Pancreas (tissue), 10 donors: ENCODE measurements at places on chromosomes 16 and 17. TPM values are rescaled to one million over a fixed set of nuclear protein-coding genes. Genes with fewer than 3 reads are reported as not detected.

- no peak for DNase-seq
- peaks cover 36% of the 10 kb centered on the region for H3K4me1 ChIP-seq
- H3K36me3 ChIP-seq, result no peaks in the 10 kb centered on the region
- peak overlapping the region; percentile 71 for H3K27ac ChIP-seq
- no peak overlapping the region for H3K4me3 ChIP-seq
- H3K27me3 ChIP-seq, result no peaks in the 10 kb centered on the region
These were observed 8.0 kb downstream of the ST3GAL2 start for GRCh38 chr16:70430667-70431536.

DNA sequence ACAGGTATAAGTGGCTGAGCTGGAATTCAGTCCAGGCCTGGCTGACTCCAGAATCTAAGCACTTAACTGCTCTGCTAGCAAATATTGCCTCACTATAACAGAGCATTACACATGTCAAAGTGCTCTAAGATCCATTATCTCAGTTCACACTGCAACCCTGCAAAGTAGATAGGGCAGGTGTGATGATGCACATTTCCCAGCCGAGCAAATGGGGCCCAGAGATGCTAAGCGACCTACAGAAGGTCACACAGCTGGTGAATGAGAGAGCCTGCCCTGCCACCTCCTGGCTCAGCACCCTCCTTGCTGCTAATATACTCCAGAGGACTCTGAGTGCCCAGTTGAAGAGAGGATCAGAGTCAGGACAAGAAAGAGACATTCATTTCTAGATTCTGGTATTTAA is 73.6 kb upstream of the CCL1 start:
- no peak overlapping the region for H3K27ac ChIP-seq
- no peaks in the 10 kb centered on the region for H3K36me3 ChIP-seq
- DNase-seq, result no peak
- no peak overlapping the region for H3K4me3 ChIP-seq

- no peaks in the 10 kb centered on the region for H3K36me3 ChIP-seq
- H3K4me1 ChIP-seq, result peaks cover 4% of the 10 kb centered on the region
- peaks cover 20% of the 10 kb centered on the region for H3K27me3 ChIP-seq
- peak; percentile 72 for DNase-seq
- no peak overlapping the region for H3K27ac ChIP-seq
These were observed 611.3 kb upstream of the SALL1 start for GRCh38 chr16:51762081-51762996.

GRCh38 chr16:57966204-57966771 is 4.6 kb downstream of the CNGB1 start:
- H3K27ac ChIP-seq, result no peak overlapping the region
- H3K4me3 ChIP-seq, result no peak overlapping the region
- no peaks in the 10 kb centered on the region for H3K27me3 ChIP-seq
- H3K36me3 ChIP-seq, result no peaks in the 10 kb centered on the region
- no peak for DNase-seq

GRCh38 chr17:509316-509715 is 156.7 kb upstream of the RPH3AL start:
- H3K4me3 ChIP-seq, result no peak overlapping the region
- no peaks in the 10 kb centered on the region for H3K4me1 ChIP-seq
- H3K27me3 ChIP-seq, result no peaks in the 10 kb centered on the region
- no peaks in the 10 kb centered on the region for H3K36me3 ChIP-seq
- no peak for DNase-seq

The SP6 gene
- 0.19 TPM for total RNA-seq

- no peaks in the 10 kb centered on the region for H3K36me3 ChIP-seq
- H3K27me3 ChIP-seq, result no peaks in the 10 kb centered on the region
- H3K4me3 ChIP-seq, result no peak overlapping the region
- no peak overlapping the region for H3K27ac ChIP-seq
These were observed 71.0 kb upstream of the EFCAB3 start for GRCh38 chr17:62309396-62309795.

The KRT20 gene
- not detected for total RNA-seq

GRCh38 chr16:89831810-89832328 is 3.6 kb downstream of the SPIRE2 start:
- no peak for DNase-seq
- no peak overlapping the region for H3K27ac ChIP-seq
- no peaks in the 10 kb centered on the region for H3K36me3 ChIP-seq

DNA sequence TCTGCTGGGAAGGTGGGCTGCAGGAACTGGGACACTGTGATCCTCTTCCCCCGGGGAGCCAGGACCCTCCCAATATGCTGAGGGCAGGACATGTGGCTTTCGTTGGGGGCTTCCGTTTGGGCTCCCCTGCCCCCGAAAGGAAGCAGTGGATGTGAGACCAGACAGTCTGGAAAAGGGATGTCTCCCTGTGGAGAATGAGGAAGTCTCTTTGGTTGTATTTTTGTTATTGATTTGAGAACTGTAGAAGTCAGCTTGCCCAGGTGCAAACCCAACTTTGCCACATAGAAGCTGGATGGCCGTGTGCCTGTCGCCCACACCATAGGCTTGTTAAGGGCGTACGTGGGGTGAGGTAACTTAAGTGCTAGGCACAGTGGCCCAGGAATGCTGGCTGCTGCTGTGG is 18.8 kb downstream of the LLGL2 start:
- H3K27me3 ChIP-seq, result no peaks in the 10 kb centered on the region
- no peak overlapping the region for H3K27ac ChIP-seq

The CSH1 gene
- not detected for total RNA-seq

DNA sequence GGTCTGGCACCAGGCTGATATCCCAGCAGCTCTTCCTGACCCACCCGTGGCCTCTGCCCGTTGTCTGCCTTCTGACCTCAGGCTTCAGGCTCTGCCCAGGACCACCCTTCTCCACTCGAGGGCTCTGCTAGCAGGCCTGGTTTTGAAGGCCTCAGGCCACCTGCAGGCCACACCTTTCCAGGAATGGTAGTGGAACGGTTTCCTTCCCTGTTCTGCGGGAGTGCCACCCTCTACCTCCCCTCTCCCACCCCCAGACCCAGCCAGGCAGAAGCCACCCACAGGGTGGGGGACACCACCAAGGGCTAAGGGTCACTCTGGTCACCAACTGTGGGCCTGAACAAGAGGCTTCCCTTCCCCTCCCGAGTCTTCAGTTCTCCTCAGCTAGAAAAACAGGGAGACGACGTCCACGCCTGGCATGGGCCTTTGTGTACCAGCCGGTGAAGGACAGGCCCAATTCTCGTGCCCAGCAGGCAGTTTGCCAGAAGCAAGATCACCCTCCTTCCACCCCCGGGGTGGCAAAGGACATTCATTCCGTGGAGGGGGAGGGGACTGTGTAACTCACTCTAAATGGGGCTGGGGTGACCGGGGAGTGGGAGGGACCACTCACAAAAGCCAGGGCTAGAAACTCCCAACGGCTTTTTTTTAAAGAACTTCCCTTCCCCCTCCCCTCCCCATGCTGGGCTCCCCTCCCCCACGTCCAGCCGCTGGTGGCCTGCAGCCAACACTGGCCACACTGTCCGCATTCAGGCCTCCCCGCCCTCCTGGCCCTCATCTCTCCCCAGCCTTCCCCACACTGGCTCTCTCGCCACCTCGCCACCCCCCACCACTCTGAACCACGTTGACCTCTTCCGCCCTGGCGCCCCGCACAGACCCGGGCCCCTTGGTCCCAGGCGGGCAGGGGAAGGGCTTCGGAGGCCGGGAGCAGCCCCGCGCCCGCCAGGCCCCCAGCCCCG is 7.7 kb downstream of the CBX4 start:
- peaks cover 14% of the 10 kb centered on the region for H3K36me3 ChIP-seq
- H3K4me1 ChIP-seq, result peaks cover 36% of the 10 kb centered on the region
- no peaks in the 10 kb centered on the region for H3K27me3 ChIP-seq
- H3K4me3 ChIP-seq, result peak overlapping the region; percentile 30
- DNase-seq, result peak; percentile 93

GRCh38 chr16:78348886-78349285 is 249.4 kb downstream of the WWOX start:
- H3K4me3 ChIP-seq, result no peak overlapping the region
- H3K4me1 ChIP-seq, result no peaks in the 10 kb centered on the region
- no peak for DNase-seq
- H3K27ac ChIP-seq, result no peak overlapping the region

GRCh38 chr16:85331688-85332087 is 219.4 kb upstream of the CIBAR2 start:
- no peak overlapping the region for H3K27ac ChIP-seq
- H3K4me1 ChIP-seq, result peaks cover 25% of the 10 kb centered on the region
- no peak for DNase-seq
- H3K4me3 ChIP-seq, result no peak overlapping the region

The MFSD6L gene
- 3.9 TPM for total RNA-seq

GRCh38 chr17:38416840-38417209 is 11.4 kb upstream of the ARHGAP23 start:
- H3K27ac ChIP-seq, result no peak overlapping the region
- DNase-seq, result no peak
- no peak overlapping the region for H3K4me3 ChIP-seq
- peaks cover 7% of the 10 kb centered on the region for H3K27me3 ChIP-seq

The KCNJ12 gene
- total RNA-seq, result 0.12 TPM

- no peak overlapping the region for H3K27ac ChIP-seq
- no peaks in the 10 kb centered on the region for H3K27me3 ChIP-seq
- DNase-seq, result no peak
These were observed 62.2 kb downstream of the TNRC6C start for GRCh38 chr17:78020717-78021108.

DNA sequence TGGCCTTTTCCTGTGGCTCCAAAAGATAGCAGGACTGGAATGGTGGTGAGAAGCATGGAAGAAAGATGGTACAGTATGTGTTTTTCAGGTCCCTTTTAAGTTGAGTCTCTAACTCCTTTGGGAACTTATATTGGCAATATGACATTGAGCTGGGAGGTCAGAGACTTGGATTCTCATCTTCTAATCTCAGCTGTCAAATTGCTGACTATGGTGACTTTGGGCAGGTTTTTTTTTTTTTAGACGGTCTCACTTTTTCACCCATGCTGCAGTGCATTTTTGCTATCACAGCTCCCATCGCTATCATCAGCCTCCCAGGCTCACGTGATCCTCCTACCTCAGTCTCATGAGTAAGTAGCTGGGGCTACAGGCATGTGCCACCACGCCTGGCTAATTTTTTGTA is 15.1 kb upstream of the CDK5R1 start:
- no peaks in the 10 kb centered on the region for H3K4me1 ChIP-seq
- no peak overlapping the region for H3K4me3 ChIP-seq
- H3K27me3 ChIP-seq, result no peaks in the 10 kb centered on the region
- DNase-seq, result no peak
- H3K36me3 ChIP-seq, result peaks cover 33% of the 10 kb centered on the region
- H3K27ac ChIP-seq, result no peak overlapping the region

DNA sequence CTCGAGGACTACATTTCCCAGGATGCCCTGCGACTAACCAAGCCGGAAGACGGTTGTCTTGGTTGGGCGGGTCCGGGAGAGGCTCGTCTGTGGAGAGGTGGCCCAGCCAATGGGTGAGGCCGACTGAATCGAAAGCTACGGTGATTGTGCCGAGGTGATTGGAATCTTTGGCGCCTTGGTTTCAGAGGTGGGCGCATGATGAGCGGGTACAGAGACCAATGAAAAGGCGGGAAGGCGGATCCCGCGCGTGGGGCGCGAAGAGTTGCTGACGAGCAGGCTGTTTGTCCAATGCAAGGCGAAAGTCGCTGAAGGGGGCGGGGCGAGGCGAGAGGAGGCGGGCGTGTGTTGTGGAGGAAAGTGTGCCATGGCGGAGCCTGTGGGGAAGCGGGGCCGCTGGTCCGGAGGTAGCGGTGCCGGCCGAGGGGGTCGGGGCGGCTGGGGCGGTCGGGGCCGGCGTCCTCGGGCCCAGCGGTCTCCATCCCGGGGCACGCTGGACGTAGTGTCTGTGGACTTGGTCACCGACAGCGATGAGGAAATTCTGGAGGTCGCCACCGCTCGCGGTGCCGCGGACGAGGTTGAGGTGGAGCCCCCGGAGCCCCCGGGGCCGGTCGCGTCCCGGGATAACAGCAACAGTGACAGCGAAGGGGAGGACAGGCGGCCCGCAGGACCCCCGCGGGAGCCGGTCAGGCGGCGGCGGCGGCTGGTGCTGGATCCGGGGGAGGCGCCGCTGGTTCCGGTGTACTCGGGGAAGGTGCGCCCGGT is at the start of gene NFATC2IP:
NFATC2IP (plus strand) TSS at position 290 of the 762 bp plus-strand sequence; CDS start at position 365, 75 bp downstream.
- H3K27ac ChIP-seq, result peak within 1 kb of the TSS; percentile 63
- no peaks in the 10 kb centered on the region for H3K4me1 ChIP-seq
- H3K36me3 ChIP-seq, result peaks cover 6% of the 10 kb centered on the region
- peak; percentile 99 for DNase-seq
- H3K4me3 ChIP-seq, result peak within 1 kb of the TSS; percentile 97

The CA7 gene
- not detected for total RNA-seq

DNA sequence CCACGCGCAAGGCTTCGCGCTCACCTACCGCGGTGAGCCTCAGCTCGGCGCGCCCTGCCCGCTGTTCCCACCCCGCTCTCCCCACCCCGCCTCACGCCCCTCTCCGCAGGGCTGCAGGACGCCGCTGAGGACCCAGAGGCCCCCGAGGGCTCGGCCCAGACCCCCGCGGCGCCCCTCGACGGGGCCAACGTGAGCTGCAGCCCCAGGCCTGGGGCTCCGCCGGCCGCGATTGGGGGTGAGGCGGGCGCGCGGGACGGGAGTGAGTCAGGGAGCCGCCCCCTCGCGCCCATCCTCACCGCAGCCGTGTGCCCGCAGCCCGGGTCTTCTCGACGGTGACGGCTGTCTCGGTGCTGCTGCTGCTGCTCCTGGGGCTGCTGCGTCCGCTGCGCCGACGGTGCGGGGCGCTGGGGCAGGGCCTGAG is 1.9 kb upstream of the PAQR4 start:
- H3K27me3 ChIP-seq, result peaks cover 19% of the 10 kb centered on the region
- DNase-seq, result no peak
- H3K4me1 ChIP-seq, result peaks cover 10% of the 10 kb centered on the region
- no peak overlapping the region for H3K27ac ChIP-seq

DNA sequence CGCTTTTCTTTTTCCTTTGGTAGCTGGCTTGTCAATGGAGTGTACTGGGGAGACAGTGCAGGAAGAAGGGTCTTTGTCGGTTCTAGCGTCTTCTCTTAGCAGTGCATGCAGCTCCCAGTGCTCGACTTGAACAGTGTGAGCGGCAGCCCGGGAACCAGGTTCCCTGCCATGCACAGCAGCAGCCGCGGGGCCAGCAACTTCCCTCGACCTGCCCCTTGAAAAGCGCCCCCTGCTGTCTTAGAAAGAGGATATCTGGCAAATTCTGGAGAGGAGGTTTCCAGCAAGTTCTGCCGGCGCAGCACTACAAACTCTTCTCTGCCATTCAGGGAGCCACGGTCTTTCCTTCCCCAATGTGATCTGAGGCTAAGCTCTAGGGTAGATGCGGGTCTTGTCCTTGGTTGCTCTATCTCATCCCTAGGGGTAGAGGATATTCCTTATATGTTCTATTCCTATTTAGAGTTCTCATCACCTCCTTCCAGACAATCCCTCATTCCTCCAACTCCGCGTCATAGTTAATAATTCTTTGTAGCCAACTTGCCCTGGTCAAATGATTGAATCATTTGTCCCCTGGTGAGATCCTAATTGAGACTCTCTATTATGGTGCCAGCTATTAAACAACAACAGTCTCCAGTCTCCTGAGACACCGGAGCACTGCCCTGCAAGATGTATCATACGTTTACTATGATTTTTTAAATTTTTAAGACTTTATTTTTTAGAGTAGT is 451.3 kb downstream of the PMP22 start:
- no peaks in the 10 kb centered on the region for H3K4me1 ChIP-seq
- no peak overlapping the region for H3K4me3 ChIP-seq
- no peaks in the 10 kb centered on the region for H3K36me3 ChIP-seq
- H3K27ac ChIP-seq, result no peak overlapping the region
- H3K27me3 ChIP-seq, result no peaks in the 10 kb centered on the region
